Fibroblast of the aortic adventitia (primary cell): ENCODE measurements at places on chromosomes 11 and 22. TPM values are rescaled to one million over a fixed set of nuclear protein-coding genes. Genes with fewer than 3 reads are reported as not detected.

Gene BSCL2
- 34.4 and 43.5 TPM in 2 replicates for total RNA-seq

Gene NPAS4
- total RNA-seq, result 0.18 TPM in 1 of 2 replicates, not detected in the other

Gene OR8B8
- not detected in 2 replicates for total RNA-seq

Gene TRMT2A
- total RNA-seq, result 18.4 and 28.7 TPM in 2 replicates

Gene CXCR5
- not detected in 2 replicates for total RNA-seq

Gene DEUP1
- total RNA-seq, result not detected in 2 replicates
